ENCODE measurements at places on chromosomes 1 and 21.

GRCh38 chr1:209618756-209619420 is 33.3 kb downstream of the LAMB3 start:
- DNase-seq = no peak

- no peak for DNase-seq
Measured at GRCh38 chr1:62717483-62717882, 29.3 kb upstream of the DOCK7 start.

DNA sequence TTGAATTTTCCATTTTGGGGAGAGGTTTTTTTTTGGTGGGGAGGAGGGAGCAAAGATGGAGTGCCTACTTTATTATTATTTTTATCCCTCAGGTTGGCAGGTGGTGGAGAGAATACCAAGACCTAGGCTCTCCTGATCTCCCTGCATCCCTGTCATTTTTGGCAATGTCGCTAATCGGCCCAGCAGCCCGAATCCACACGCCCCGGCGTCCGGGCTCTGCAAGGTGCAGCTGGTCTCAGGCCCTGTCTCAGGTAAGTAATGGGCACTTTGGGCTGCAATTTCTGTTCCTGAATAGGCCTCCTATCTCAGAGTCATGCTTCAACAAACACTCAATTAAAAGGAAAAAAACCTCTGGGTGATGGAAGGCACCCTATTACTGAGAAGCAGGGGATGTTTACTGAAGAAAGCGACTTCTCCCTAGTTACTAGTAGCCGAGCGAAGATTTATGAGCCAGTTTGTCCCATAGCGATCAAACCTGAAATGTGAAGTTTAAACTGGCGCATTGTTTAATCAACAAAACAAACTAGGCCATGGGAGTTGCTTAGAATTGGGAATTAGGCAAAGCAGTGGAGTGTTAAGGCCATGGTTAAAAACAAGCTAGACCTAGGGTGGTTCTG is 137.8 kb downstream of the RWDD3 start:
- no peak for DNase-seq

DNA sequence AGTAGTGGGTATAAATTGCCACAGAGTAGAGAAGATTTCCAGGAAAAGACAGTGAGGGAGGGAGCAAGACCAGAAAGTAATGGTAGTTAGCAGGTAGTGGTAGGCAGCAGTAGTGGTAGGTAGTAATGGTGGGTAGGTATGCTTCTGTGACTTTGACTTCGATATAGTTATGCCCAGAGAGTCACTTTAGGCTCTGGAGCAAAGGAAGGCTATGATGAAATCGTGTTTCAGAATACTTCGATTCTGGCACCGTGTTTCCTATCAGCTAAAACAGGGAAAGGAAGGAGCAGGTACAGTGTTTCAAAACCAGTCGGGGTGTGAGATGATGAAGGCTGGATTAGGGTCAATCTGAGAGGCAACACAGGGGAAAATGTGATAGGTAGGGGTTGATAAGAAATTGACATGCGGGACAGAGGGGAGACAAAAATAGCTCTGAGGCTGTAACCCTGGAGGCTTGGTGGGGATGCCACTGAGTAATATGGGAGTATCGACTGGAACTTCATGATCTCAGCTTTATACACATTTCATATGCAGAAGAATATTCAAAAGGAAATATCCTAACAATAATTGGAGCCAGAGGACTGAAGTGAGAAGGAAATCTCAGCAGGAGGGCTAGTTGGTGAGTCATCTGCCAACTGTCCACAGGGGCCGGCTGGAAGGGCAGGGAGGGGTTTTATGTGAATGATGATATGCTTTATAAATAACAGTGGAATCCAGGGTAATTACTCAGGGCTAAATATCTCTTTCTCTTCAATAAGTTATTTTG is 25.2 kb upstream of the TRIM45 start:
- peak; percentile 65 for DNase-seq

DNA sequence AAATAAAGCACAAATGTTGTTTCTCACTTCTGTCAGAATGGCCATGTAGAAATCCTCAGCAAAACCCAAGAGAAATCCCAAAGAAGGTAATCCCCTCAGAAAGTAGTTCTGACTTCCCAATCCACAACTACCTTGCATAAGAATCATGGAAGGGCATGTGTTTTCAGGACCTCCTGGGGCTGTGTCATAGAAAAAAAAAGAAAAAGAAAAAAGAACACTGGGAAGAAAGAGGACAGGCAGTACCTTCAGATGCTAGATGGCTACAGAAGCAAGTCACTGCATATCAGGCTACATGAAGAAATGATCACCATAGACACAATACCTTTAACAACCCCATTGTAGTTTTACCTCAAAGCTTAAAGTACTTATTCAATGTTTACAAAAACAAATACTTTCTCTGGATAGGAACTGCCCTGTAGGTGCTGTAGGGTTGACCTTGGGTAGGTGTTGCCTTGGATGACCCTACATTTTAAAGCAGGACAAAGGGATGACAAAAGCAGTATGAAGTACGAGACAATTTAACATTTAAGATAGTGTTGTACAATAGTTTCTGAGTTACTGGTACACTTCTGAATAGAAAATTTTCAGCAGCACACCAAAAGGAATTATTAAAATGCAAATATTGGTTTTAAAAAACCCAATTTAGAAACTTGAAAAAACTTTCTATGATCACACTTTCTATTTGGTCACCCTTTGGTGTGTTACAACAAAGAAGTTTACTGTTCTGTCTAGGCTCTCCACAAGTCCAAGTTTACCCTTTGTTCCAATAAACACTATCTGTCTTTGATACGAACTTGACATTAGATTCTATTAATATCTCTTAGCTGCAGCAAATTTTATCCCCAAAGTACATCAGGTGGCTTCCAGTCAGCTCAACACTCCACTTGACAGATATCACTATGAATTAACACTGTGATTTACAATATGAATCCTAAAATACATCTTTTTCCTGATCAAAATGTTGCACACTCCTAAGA is 5.0 kb downstream of the TRIT1 start:
- no peak for DNase-seq

DNA sequence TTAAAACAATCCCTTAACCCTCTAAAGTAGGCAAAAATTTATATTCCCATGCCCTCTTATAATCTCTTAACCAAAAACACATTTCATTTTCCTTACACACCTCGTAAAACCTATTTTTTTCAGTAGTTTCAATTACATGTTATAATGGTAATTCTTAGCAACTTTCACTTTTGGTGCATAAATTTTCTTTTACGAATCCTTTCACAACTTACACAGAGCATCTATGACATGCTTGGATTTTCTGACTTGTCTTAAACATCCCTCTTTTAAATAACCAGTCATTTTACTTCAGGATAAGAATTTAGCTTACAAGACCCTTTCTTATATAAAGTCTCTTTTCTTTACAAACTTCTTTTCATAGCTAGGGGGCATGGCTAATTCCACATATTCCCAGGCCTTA is 8.9 kb upstream of the MRPL55 start:
- no peak for DNase-seq

DNA sequence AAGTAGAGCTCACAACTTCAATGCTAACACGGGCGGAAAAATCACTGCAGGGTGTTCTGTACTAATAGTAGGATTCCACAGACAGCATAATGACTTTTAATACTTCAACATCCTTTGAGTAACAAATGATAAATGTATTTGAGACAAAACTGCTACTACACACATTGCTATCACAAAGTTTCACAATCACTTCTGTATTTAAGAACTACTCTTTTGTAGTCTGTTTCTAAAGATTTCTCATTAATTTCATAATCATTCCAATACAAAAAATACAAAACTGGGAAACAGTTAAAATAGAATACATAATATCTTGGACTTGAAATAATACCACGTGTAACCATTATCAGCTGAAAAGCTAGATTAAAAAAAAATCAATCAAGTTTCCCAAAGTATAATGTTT is 2.7 kb downstream of the HMGN1 start:
- DNase-seq = no peak

GRCh38 chr1:33373606-33374005 is 52.7 kb upstream of the A3GALT2 start:
- no peak for DNase-seq

DNA sequence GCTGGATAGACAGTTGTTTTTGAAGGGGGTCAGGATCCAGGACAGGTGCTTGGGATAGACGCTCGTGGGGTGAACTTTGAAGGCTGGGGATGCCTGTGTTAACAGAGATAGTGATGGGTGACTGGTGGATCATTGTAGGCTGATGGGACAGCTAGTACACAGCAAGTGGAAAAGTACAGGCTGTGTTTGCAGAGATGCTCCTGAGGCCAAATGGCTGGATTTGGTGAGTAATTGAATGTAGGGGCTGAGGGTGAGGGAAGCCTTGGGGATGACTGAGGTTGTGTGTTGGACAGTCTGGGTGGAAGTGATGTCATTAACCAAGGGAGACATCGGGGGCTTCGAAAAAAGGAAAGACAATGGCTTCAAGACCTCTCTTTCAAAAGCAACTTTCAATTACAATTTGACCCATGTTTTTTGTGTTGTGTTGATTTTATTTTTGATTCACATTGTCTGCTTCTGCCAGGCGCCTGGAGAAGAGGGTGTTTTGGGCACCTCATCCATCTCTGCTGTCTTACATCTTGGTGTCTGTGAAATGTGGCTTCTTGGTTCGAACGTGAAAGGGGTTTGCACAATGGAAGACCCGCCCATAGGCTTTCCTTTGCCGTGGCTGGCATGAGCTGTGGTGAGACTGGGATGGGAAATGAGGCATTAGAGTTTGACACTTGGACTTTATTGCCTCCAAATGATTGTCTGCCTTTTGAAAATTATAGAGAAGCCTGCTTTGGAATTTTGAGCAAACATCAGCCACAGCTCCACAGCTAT is 147.5 kb downstream of the FOXD2 start:
- DNase-seq = no peak

DNA sequence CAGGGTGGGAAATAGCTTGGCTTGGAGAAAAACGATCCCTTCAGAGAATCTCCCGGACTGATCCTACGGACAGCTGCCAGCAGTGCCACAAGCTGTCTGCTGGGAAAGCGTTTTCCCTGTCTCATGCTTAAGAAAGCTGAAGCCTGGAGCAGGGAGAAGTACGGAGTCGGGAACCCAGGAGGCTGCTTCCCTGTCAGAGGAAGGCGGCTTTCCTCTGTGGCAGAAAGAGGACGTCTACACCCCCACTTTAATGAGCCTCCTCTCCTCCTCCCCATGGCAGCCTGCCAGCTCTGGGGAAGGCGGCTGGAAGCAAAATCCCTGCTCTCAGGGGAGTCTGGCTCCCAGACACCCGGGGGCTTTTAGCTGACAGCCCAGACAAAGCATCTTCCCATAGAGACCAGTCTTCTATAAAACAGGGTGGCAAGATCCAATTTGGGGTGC is 7.3 kb downstream of the KIF21B start:
- no peak for DNase-seq

GRCh38 chr1:181319907-181320306 is 163.4 kb upstream of the CACNA1E start:
- DNase-seq = no peak

- DNase-seq = no peak
Measured at GRCh38 chr1:231634323-231635013, 7.9 kb downstream of the DISC1 start.

- DNase-seq = peak; percentile 77
Measured at GRCh38 chr1:181073638-181074037, 14.9 kb upstream of the IER5 start.

GRCh38 chr1:36966242-36966641 is 68.1 kb downstream of the GRIK3 start:
- peak; percentile 21 for DNase-seq

DNA sequence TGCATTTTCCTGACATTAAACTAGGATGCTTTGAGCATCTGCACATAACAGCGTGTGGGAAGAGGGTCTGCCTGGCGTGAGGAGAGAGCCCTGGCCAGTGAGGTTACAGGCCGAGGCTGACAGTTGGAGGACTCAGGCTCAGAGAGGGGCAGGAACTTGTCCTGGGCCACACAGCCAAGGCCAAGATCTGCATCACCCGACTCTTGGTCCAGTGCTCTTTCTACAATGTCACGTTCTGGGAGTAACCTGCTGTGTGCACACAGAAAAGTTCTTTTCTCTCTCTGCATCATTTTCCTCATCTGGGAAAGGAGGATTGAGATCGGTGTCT is 42.8 kb upstream of the RUNX3 start:
- no peak for DNase-seq

DNA sequence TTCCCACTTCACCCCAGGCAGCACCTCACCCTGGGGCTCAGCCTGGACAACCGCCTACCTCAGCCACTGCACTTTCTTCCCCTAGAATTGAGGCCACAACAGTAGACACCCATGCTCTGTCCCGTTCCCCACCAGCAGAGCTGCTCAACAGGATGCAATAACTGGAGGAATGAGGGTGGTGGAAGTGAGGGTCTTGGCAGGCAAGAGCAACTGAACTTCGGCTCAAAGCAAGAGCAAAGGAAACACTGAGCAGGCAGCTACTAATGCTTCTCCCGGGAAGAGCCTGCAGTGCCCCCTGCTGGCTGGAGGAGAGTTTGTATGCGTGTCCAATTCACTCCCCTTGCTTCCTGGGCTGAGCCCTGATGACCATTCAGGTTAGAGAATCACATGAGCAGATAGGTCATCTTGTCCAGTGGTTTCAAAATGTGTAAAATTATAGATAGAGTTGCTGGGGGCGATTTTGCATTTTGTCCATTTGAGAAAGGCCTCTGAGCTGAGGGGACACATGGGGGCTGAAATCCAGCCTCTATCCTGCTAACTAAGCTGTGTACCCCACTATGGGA is 13.9 kb downstream of the NT5C1A start:
- no peak for DNase-seq

- no peak for DNase-seq
Measured at GRCh38 chr1:239287296-239287695, 99.1 kb upstream of the CHRM3 start.

GRCh38 chr1:244341455-244342450 is 110.0 kb downstream of the ADSS2 start:
- peak; percentile 86 for DNase-seq

- no peak for DNase-seq
Measured at GRCh38 chr1:233844275-233844674, 60.2 kb upstream of the SLC35F3 start.

GRCh38 chr1:63626222-63626621 is 33.0 kb downstream of the PGM1 start:
- DNase-seq = no peak

- DNase-seq = no peak
Measured at GRCh38 chr21:40404396-40404800, 442.6 kb downstream of the DSCAM start.

- DNase-seq = no peak
Measured at GRCh38 chr1:236925386-236925785, 78.9 kb downstream of the MT1HL1 start.

- DNase-seq = no peak
Measured at GRCh38 chr1:4796161-4797015, 142.0 kb downstream of the AJAP1 start.

- no peak for DNase-seq
Measured at GRCh38 chr1:103459346-103459745, 66.2 kb upstream of the RNPC3 start.

GRCh38 chr1:185421485-185422107 is 104.6 kb upstream of the IVNS1ABP start:
- no peak for DNase-seq

DNA sequence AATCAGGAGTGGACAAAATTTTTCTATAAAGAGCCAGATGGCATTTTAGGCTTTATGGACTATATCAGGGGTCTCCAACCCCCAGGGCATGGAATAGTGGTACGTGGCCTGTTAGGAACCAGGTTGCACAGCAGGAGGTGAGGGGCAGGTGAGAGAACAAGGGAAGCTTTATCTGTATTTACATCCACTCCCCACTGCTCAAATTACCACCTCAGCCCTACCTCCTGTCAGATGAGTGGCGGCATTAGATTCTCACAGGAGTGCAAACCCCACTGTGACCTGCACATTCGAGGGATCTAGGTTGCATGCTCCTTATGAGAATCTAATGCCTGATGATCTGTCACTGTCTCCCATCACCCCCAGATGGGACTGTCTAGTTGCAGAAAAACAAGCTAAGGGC is 13.9 kb downstream of the PHTF1 start:
- DNase-seq = no peak

GRCh38 chr1:32273391-32274208 is 18.3 kb upstream of the HDAC1 start:
- peak; percentile 71 for DNase-seq
